ENCODE measurements at places on chromosomes 7 and 10.
A peak's percentile ranks its signal among the peaks of the same experiment; 100 is the strongest.

DNA sequence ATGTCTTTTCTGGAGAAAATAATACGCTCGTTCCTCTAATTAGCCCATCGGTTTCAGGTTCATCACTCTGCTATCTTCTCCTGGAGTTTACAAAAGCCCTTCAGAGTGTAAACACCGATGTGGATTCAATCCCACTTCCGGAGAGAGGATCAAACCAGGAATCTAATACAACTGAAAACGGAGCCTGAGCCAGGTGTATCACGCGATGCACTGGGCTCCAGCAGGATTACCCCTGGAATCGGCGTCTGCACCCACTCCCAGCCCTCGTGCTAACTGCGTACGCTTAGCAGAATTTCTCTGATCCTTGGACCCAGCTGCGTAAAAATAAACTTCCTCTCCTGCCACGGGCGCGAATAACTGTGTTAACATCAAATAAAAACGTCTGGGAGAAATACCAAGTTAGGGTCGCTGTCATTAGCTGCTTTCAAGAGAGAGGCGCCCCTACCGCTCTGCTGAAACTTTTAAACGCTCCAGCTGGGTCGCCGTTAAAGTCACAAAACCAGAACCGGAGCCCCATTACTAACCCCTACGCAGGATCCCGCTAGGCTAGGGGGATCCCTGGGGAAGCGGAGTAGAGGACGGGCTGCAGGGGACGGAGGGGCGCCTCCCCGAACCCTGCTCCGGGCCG, 502 bp downstream of the ZNF3 start:
- ATAC-seq: no peak

- ATAC-seq: peak; percentile 45
These were observed 263.5 kb downstream of the ZEB1 start for GRCh38 chr10:31582365-31583052.

- no peak for ATAC-seq
These were observed 309.2 kb downstream of the FGFR2 start for GRCh38 chr10:121288864-121289661.

DNA sequence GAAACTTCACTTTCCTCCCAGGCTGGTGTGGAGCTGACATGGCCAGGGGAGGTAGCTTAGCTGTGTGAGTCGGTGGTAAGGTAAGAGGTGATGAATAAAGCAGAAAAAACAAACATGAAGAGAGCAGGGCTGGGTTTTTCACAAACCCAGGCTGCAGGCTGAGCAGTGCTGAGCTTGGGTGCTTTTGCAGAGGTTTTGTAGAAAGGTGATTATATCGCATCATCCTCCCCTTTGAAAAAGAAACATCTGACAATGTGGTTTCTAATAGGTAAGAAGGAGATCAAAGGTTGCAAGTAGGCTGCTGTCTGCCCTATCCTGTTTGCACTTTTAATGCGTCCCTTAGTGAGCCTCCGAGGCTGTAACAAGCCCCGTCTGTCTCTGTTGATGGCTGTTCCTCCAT, 69.6 kb upstream of the GRM8 start:
- no peak for ATAC-seq

- ATAC-seq: no peak
These were observed 105.4 kb upstream of the BET1 start for GRCh38 chr7:94109556-94109955.

DNA sequence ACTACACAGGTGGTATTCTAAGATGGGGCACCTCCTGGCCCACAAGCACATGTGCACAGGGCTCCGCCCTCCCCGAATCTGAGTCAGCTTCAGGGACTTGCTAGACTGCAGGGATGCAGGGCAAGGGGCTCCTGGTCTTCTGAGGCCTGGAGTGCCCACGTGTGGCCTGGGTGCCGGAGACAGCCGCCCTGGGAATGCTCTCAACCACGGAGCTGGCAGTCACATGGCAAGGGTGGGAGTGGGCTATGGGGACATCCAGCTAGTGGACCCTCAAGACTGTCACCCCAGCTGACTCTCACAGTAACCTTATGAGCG, 42.7 kb downstream of the CFAP46 start:
- ATAC-seq: no peak

DNA sequence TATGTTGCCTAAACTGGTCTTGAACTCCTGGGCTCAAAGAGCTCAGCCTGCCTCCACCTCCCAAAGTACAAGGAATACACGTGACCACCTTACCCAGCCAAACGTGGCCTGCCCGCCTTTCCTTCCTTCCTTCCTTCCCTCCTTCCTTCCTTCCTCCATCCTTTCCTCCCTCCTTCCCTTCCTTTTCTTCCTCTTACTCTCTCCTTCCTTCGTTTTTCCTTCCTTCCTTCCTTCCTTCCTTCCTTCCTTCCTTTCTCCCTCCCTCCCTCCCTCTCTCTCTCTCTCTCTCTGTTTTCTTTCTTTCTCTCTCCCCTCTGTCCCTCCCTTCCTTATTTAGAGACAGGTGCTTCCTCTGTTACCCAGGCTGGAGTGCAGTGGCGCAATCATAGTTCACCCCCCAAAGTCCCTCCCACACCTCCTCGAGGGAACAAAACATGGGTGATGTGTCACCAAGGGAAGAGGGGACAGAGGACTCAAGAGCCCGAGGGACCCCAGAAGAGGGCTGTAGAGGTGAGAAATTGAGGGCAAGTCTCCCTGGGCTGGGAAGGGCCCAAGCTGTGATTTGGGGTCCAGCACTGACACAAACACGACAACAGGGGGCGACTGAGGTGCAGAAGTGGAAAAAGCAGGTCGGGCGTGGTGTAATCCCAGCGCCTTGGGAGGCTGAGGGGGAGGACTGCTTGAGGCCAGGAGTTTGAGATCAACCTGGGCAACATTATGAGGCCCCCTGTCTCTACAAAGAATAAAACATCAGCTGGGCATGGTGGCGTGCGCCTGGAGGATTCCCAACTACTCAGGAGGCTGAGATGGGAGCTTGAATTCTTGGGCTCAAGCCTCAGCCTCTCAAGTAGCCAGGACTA, 28.1 kb downstream of the EPHB4 start:
- peak; percentile 47 for ATAC-seq

DNA sequence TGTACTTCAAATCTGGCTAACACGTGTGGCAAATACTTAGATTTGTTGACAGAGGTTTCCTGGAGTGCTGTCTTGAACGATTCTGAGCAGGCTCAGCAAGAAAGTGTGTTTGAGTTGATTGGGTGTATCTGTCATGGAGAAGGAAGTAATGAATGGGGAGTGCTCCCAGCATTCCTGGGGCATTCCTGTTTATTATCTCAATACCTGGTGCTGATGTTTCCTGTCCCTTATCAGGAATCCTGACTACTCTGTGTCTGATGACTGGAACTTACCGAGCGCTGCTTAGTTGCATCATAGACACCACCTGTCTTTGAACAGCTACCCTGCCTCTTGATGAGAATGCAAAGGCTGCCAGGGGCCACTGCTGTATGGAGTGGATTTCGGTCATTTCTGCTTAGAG, 41.0 kb upstream of the TMEM248 start:
- ATAC-seq: no peak

DNA sequence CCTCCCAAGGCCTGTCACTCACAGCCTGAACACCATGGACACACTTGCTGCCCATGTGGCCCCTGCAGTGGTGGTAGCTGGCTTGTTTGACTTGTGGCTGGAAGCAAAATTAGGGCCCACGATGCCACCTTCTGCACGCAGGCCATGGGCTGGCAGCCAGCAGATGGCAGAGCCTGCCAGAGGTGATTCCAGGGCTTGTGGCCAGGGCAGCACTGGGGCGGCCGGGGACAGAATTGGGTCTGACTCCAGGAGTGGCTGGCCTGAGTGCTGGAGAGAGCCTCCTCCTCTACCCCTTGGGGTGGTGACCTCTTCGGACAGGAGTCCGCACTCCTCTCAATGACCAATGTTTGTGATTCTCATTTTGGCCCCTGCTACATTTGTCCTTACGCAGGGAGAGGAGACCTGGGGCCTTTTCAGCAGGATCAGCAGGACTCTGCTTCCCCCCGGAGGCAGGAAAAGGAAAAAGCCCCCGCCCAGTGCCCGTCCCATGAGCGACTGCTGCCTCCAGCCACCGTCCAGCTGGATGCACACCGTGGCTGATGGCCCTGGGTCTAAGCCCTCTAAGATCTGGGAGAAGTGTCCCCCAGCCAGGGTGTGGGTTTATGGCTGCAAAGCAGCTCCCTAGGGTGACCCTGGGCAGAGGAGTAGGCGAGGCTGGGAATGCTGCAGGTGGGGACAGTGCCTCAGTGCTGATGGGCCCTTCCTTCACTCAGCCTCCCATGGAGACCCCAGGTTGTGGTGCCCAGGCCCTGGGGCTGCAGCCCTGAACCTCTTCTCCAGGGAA, 26.5 kb downstream of the DNAJB12 start:
- ATAC-seq: peak; percentile 58

GRCh38 chr7:133950855-133951254, 176.3 kb upstream of the LRGUK start:
- no peak for ATAC-seq

DNA sequence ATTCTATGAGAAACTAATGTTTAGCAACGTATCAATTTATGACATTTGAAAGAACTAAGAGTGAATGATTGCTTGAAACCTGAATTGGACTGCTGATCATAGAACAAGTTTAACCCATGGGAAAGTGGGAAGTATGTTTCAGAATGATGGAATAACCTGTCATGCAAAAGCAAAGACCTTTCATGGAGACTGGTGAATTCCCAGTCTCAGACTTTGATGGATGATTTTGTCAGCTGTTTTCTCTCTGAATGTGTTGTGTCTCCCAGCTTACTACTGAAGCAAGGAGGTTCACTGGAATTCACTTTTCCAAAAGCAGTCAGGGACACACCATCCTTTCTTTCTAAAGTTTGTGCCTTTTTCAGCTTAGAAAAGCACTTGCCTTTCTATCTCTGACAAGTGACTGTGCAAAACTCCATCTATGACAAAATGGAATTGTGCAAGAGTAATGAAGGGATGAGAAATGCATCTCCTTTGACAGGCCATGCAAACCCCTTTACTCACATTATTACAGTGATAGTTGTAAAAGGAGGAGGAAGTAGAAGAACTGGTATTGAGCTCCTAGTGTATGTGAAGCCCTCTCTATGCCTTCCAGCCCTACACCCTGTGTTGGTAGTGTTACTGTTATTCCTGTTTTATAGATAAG, 176.1 kb downstream of the PRKG1 start:
- ATAC-seq: no peak

DNA sequence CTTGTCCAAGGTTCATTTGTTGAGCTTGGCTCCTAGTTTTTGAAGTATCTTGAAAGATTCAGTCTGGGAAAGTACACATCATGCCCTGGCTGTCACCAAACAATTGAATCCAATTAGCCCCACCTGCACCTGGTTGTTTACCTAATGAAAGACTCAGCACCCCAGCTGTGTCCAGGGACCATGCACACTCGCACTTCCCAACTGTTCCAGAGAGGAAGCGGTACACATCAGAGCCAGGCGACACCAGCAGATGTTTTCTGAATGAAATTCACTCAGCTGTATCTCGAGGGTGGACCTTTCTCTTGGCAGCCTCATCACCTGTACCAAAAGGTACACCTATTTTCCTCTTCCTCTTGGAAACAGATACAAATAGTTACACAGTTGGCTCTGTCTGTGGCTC, 216.4 kb upstream of the LRGUK start:
- ATAC-seq: no peak

DNA sequence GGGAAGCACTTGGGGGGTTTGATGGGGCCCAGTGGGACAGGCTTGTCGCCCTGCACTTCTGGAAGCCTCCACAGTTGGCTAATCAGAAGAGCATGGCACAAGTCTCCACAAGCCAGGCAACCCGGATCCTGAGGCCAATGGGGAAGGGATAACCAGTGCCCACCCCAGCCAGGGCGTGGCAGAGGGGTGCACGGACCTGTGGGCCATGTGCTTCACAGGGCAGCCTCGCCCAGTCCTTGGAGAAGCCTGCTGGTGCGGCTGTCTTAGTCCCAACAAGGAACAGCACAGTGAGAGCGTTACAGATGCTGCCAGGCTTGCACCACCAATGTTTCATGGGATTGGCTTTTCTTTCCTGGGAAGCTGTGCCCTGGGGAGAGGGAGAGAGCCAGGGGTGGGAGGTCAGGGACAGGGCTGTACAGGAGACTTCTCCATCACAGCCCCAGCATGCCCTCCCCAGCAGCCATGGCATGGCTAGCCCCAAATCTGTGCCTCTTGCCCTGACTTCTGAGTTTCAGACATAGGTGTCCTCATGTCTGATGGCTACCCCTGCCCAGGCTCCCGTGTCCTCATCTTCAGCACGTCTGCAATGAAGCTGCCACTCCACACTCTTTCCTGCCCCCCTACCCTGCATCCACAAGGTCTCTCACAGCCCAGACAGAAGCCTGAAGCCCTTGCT, 116.0 kb downstream of the PTPN20 start:
- no peak for ATAC-seq

- peak; percentile 69 for ATAC-seq
These were observed 6.4 kb upstream of the PRTFDC1 start for GRCh38 chr10:24958721-24959381.

- no peak for ATAC-seq
These were observed 1.2 kb downstream of the NFKB2 start for GRCh38 chr10:102396730-102397151.

GRCh38 chr7:550881-551614, 31.4 kb upstream of the PDGFA start:
- no peak for ATAC-seq

- no peak for ATAC-seq
These were observed 224.9 kb downstream of the SKIDA1 start for GRCh38 chr10:21300551-21300950.

DNA sequence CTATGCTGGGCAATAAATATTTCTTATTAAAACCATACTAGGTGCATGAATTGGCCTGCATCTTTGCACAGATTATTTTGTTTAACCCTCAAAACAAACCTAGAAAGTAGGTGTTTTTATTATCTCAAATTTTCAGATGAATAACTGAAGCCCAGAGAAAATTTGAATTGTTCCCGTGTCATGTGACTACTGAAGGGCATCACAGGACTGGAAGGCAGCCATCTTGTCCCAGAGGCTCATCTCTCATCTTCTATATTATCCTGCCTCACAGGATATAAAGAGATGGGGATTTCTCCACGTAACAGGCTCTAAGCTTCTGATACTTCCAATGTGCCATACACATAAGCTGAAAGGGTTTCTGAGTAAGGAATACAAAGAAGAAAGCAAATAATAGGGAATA, 84.0 kb upstream of the ODAD2 start:
- ATAC-seq: no peak

DNA sequence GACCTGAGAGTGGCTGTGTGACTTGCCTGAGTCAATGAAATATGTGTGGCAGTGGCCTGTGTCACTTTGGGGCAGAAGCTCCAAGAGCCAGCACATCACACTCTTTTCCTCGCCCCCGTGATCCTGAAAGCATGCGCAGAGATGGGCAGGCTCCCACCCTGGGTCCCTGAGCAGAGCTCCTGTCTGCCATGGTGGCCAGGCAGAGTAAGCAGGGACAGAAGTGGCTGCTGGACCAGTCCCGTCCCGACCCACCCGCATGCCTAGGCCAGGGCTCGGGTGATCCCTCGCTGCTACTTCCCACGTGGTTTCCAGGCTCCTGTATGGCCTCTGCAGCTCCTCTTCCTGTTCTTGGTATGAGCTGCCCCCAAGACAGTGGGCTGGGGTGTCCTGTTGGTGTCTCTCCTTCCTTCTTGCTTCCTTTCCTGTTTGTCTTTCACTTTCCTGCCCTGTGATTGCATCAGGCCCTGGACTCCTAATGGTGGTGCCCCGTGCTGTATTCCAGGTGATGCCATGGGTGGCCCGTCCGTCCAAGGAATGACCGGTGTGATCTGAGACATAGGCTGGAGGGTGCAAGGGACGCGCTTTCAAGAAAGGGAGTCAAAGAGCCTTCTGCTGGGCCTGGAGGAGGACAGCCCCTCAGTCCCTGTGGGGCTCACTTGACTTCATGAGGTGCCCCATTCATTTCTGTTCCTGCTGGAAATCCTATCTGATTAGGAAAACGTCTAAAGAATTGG, 71.4 kb upstream of the SHH start:
- ATAC-seq: no peak

- ATAC-seq: no peak
These were observed 145.5 kb downstream of the KLF6 start for GRCh38 chr10:3639546-3639945.
